CD4-positive, alpha-beta T cell (primary cell): ENCODE measurements at places on chromosomes 16 and 17.

DNA sequence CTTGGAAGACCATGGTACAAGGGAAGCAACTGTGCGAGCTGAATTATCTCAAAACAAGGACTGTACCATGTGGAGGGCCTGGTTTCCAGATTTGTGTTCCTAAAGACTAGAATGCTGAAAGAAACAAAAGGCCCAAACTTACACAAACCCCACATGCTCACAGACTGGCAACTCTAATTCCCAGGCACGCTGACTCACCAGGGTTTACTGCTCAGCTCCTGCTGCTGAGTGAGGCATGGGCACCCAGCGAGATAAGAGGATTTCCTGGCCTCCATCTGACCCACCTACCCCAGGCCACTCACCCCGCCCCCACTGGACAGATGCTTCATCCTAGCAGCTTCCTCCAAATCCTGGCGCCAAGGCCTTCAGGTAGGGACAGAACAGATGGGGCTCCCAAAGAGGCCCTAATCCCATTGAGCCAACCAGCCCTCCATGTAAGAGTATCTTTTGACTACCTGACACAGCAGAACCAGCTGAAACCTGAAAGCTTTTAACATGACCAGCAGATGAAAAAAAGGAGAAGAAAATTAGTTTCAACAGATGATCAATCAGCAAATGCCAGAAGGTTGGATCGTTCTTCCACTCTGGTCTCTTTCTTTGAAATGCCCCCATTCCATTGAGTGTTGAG is 33.9 kb downstream of the DCUN1D3 start:
- no peak for DNase-seq

DNA sequence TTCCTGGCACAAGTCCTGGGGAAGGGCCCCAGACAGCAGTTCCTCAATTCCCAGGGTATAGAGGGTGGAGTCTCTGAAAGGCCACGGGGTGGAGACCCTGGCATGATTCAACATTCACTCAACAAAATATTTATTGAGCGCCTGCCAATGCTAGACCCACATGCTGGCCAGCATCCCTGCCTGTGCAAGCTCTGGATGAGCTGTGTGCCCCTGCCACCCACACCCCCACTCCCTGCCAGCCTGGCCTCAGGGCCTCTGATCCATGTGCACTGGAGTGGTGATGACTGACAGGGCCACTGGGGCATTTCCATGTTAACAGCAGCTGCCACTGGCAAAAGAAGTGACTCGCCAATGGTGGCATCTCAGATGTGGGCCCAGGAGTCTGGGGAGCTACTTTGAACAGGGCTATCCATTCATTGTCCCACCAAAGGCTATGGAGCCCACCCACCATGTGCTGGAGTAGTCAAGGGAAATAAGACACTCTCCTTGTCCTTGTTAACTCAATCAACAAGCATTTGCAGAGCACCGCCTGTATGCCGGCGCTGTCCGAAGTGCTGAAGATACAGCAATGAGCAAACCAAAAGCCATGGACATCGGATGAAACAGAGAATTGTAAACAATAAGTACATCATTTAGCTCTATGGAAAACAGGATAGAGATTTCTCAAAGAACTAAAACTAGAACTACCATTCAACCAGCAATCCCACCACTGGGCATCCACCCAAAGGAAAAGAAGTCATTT is 3.0 kb upstream of the PRSS22 start:
- DNase-seq: no peak

DNA sequence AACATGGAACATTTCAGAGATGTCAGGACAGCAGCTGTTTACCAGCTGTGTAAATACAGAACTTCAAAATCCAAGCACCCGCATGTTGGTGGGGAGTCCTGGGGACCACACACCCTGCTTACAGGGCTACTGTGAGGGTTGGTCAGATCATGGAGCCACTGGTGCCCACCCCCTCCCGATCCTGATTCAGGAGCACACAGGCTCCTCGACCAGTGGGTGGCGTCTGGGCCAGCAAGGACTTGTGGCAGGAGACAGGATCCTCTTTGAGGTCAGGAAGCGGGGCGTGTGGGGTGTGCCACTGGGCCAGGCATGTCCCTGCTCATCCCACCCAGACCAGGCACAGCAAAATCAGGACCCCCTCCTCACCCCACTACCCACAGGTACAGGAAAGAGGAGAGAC is 83.6 kb downstream of the SDK2 start:
- no peak for DNase-seq

DNA sequence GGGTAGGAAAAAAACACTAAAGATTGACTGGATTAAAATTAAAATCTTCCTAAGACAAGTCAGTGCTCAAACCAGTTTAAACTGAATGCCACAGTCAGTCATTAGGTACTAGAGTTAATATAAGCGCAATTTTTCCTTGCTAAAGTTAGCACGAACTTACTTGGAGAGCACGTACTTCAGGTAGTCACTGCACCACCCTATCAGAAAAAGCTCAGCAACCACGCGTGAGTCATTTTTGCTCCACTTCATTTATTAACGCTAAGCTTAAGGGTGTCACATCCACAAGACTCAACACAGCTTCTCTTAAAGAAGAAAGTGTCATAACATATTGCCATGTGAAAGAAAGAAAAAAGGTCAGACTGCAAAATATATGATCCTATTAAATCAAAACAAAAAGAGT is 53.1 kb downstream of the TEX2 start:
- no peak for DNase-seq

GRCh38 chr17:83068641-83069570 is 10.5 kb upstream of the METRNL start:
- no peak for DNase-seq

- DNase-seq: no peak
Measured at GRCh38 chr16:86982912-86983311, 334.3 kb downstream of the C16orf95 start.

DNA sequence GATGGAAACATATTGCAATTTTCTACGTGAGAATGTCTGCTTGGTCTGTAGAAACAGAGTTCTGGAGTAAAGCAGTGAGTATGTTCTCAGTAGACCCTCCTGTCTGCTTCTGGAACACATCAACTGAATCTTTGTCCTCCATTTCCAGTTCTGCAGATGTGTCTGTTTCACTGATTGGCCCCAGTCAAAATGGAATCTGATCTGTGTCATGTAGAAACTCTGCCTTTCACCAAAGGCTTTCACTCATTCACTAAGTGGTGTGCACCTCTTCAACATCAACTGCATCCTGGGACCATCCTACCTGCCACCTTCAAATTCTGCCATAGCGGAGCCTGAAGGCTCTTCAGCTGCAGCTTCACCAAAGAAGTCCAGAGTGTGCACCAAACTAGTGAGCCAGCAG is 2.8 kb upstream of the ZNF267 start:
- DNase-seq: no peak

DNA sequence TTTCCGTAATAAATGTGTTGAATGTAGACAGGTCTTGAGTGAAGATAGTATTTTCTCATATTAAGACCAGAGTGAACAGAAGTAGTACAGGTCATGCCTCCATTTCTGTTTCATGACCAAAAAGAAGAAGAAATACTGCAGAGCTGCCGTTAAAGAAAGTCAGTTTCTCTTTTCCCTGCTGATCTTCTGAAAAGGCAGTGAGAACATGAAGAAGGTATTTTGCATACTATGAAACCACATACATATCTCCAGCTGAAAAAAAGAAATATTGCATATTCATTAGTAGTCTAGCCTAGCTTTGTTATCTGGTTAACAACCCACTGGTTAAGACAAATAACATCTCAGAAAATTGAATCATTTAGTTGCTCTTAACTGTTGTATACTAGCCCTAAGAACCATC is 138.4 kb downstream of the PHKB start:
- DNase-seq: no peak

DNA sequence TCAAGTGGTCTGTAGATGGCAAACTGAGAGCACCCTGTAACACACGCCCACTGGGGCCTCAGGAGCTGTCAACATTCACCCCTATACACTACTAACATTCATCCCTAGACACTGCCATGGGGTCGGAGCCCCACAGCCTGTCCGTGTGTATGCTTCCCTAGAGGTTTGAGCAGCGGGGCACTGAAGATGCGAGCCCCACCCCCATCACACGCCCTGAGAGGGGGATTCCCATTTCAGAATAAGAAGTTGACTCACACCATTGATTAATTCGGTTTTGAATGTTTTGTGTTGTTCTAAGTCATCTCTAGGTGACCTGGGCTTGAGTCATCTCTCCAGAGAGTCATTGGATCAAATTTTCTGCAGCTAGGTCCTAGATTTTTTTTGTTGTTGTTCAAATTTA is 37.3 kb upstream of the MMD start:
- DNase-seq: no peak

GRCh38 chr17:32493976-32494513 is 7.3 kb downstream of the CDK5R1 start:
- no peak for DNase-seq

- DNase-seq: peak; percentile 28
Measured at GRCh38 chr17:48492401-48493298, 38.2 kb downstream of the HOXB1 start.

- no peak for DNase-seq
Measured at GRCh38 chr17:17200831-17201230, 5.3 kb downstream of the PLD6 start.

- DNase-seq: no peak
Measured at GRCh38 chr16:67965668-67966548, 2.5 kb downstream of the SLC12A4 start.

DNA sequence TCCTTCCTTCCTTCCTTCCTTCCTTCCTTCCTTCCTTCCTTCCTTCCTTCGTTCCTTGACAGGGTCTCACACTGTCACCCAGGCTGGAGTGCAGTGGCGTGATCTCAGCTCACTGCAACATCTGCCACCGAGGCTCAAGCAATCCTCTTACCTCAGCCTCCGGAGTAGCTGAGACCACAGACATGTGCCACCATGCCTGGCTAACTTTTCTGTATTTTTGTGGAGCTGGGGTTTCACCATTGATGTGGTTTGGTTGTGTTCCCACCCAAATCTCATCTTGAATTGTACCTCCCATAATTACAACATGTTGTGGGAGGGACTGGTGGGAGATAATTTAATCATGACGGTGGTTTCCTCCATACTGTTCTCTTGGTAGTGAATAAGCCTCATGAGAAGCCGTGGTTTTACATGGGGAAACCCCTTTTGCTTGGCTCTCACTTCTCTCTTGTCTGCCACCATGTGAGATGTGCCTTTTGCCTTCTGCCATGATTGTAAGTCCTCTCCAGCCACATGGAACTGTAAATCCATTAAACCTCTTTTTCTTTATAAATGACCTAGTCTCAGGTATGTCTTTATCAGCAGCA is 90.3 kb upstream of the MPHOSPH6 start:
- DNase-seq: no peak

DNA sequence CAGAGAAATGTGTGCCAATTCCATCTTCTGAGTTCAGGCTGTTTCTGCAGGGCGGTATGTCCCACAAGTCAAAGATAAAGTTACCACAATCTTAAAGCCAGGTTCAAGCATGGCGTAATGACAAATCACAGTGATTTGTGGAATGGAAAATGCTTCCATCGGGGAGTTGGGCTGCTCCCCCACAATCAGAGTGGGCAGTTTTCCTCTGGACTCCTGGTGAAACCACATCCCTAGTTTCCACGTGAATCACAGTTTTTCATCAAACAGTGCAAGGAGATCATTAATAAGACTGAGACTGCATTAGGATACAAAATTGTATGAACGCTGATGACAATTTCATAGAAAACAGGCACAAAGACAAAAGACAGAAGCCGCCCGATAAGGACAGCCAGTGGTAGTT is 3.6 kb downstream of the LITAF start:
- DNase-seq: no peak

GRCh38 chr16:11325404-11326083 is 19.7 kb upstream of the RMI2 start:
- DNase-seq: no peak

- DNase-seq: no peak
Measured at GRCh38 chr16:28187595-28188004, 24.2 kb downstream of the XPO6 start.

DNA sequence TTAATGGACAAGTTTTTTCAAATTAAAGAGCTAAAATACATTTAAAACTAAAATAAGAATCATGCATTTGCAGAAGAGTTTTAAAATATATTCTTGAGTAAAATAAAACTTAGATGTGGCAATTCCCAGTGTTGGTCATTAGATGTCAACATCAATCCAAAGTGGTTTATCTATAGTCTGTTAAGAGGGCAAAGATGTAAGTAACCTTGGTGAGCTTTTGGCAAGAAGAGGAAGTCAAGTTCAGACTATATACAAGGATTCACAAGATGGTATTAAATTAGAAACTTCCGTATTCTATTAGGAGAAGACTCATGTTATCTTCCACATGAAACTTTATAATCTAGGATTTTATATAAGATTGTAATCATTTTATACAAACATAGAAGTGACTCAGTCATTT is 73.1 kb downstream of the CEP95 start:
- no peak for DNase-seq

DNA sequence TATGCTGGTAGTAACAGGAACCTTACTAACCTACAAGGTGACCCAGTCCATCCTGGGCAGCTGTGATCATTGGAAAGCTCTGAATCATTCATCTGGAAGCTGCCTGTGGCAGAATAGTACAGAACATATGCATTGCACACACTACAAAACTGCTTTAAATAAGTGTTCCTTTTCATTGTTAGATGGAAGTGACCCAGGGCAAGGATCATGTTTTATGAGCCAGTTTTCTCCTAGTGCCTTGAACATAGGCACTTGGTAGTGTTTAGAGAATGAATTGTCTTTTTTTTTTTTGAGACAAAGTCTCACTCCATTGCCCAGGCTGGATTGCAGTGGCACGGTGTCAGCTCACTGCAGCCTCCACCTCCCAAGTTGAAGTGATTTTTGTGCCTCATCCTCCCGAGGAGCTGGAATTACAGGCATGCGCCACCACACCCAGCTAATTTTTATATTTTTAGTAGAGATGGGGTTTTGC is 55.4 kb downstream of the TENT4B start:
- no peak for DNase-seq

DNA sequence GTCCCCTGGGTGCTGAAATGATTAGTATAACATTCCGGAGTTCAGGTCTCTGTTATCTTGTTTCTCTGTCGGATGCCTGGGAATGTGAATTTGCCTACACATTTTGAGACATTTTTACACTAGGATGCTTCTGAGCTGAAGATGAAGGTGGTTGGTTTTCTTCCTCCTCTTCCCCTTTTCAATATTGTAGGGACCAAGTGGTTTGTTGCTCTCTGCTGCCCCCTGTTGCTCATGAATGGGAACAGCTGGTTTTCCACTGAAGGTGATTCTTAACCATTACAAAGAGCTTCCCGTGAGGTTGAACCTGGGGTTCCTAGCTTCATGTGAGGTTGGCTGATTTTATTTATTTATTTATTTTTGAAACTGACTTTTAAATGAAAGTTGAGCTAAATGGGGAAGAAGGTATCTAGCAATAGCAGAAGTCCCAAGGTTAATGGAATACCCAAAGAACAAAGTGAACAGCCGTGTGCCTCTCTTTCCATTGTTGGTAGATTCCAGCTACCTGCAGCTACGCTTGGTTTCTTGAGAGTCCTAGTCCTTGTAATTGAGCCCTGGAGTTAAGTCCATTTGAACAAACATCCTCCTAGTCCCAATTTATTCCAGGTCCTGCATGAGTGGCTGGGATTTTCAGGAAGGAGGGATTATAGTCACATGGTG is 983.9 kb upstream of the EEF2KMT start:
- no peak for DNase-seq

GRCh38 chr16:58197314-58198012 is 443 bp downstream of the CSNK2A2 start:
- DNase-seq: peak; percentile 9
